ENCODE measurements at places on chromosomes 3 and 15.

DNA sequence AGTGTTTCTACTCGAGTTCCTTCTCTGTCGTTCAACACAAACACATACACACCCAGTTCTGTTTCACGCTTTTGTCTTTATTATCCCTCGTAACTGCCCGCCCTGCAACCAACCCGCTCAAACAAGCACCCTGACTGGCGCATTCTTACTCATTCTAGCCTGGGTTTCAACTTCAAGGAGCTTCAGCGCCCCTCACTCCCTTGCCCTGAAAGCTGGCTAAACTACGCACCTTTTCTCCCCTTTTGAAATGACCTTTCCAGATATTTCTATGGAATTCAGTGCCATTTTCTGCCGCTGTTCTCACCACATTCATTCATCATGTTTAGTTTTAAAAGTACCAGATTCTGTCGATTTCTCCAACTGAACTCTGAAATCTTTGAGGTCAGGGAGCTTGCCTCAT lies 653 bp upstream of the MFSD1 start:
- DNase-seq, result no peak

DNA sequence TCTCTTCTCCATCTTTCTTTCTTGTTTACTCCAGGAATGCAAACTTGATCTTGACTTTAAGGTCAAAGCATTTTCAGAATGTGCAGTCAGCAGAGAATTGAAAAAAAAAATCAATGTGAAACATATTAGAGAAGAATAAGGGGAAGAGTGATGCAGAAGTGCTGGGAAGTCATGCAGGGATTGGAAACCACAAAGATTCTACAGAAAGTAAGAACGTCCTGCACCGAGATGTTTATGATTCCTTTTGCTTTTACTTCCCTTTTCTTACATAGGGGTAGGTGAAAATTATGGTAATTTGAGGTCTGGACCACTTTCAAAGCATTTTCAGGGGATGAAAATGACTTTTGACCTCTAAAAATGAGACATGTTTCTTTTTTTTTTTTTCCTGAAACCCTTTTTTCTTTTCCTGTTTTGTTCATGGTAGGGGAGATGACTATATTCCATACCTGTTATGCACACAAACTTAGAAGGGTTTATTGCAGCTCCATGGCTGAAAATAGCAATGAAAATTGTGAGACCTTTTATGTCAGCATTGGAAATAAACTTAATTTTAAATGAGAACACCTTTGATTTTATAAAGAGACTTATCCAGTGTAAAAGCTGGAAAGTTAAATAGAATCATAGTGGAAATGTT lies 623.5 kb upstream of the TBL1XR1 start:
- no peak for DNase-seq

DNA sequence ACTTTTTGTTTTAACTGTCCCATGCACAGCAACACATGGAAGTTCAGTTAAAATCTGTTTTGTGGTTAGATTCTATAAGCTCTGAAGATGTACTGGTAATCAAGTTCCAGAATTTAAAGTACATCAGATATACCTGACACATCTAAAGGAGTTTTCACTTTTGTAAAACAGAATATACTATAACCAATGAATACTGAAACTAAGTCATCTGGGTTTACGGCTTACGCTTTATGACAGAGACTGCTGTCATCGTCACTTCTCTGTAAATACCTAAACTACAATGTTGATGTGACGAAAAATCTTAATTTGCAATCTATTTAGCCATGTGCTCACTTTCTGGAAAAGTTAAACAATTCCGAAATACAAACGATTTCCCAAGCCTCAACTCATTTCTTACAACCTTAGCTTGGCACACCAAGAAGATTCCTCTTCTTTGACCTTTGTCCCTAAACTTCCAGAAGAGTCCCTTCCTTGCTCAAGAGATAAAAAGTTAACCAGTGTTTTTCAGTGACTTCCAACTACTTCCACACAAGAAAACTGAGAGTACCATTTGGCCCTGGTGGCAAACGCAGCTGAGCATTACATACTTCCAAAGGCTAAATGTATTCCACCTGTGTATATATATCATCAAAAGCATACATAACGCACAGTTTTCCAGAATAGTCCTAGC lies 56.8 kb upstream of the NEK10 start:
- no peak for DNase-seq

GRCh38 chr15:32956711-32957110 lies 237.8 kb downstream of the FMN1 start:
- DNase-seq, result no peak

DNA sequence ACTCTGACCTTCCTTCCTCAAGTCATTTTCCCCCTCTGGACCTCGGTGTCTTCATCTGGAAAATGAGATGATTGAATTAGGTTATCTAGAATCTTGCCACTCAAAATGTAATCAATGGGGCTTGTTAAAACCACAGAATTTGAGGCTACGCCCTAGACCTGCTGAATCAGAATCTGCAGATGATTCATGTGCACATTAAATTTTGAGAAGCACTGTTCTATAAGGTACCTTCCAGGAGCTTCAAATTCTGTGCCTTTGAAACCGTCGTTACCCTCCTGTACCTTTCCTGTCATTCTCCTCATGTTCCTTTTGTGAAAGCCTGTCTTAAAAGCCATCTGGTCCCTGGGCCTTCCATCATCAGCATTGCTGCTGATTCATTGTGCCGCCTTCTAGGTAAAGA lies 172.4 kb upstream of the TOPAZ1 start:
- no peak for DNase-seq

- DNase-seq, result no peak
Measured at GRCh38 chr15:28104326-28104725, 5.2 kb upstream of the OCA2 start.

DNA sequence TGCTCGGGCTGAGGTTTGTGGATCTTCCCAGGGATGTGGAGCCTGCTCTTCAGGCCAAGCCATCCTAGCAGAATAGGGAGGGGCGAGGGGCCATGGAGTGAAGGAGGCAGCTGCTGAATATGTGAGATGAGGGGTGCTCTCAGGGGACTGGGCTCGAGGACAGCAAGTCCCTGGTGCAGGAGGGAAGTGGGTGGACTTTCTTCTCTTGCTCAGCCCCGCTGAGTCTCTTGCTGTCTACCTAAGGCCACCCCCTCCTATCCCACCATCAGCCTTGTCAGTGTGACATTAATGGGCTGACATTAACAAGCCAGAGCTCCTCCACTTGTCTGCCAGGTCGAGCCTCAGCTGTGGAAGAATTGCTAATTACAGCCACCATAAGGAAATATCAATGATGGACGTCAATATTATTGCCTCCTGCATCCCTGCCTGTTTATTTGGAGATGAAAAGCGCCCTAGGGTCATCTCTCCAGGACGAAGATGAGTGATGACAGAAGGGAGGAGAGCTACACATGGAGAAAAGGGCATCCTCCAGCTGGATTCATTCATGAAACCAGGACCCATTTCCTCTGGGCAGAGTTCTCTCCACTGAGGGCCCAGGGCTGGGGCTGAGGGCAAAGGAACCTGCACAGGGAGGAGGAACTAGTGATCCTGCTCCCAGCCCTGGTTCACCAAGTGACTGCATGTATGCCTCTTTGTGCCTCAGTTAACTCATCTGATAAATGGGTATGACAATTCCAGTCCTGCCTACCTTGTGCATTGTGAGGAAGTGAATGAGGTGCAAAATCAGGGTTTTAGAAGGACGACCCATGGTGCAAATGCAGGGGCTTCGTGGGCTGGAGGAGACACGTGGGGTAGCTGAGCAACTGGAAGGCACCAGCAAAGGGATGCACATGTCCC lies 34.9 kb upstream of the LINGO1 start:
- DNase-seq, result no peak

DNA sequence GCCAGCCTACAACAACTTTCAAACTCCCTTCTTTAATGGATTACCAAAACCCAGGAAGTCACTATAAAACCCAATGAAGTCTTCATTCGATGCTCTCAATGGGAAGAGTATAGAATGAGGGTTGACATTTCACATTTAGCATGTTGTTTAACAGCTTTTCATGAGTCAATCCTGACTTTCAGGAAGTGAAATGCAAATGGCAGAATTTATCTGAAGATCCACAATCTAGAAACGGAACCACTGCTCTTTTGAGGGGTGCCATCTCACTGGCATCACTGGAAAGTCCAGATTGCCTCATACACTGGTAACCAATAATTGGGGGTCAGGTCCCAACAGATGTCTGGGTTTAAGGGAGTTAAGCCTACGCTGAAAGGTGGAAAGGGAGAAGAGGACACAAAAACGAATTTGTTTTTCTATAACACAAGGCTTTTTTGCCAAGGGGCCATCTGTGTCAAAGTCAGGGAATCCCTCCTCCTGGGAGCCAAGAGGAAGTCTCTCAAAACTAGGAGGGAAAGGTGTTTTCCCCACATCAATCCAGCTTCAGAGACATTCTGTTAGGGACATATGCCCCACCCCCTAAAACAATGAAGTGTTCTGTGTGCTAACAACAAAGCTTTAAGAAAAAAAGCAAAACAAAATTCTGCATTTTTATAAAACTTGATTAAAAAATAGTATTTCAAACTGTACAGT lies 12.0 kb upstream of the ATP1B3 start:
- DNase-seq, result no peak

DNA sequence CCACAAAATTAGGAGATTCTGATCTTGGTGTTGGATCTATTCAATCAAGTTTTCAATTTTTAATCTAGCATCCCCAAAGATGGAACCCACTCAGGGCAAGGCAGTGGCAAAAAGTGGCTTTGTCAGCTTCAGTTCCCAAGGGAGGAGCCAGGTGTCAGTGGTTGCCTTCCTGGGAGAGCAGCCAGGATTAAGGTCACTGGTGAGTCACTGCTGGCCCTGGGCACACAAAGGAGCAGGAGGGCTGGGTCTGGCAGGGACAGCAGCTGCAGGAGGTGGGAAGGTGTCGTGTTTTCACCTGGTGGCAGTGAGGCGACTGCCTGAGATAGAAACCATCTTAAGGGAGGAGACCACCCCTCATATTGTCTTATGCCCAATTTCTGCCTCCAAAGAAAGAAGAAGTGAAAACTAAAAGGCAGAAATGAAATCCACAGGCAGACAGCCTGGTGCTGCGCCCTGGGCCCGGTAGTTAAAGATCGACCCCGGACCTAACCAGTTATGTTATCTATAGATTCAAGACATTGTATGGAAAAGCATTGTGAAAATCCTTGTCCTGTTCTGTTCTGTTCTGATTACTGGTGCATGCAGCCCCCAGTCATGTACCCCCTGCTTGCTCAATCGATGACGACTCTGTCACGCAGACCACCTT lies 5.9 kb upstream of the KLHL25 start:
- DNase-seq, result peak; percentile 84

DNA sequence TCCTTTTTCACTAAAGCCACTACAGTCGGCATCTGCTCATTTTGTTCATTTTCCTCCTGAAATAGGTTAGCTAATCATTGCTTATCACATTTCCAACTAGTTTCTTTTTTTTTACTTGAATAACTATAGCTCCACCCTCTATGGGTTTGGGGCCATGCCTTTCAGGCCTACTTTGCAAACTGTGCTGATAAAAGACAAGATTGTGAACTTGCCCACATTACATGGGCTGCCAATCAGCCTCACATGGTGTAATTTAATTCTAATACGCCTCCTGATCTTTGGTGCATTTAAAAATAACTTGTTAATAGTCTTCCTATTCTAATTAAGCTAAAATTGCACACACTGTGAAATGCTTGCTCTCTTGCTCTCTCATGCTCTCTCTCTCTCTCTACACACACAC lies 90.5 kb downstream of the TGFBR2 start:
- no peak for DNase-seq

DNA sequence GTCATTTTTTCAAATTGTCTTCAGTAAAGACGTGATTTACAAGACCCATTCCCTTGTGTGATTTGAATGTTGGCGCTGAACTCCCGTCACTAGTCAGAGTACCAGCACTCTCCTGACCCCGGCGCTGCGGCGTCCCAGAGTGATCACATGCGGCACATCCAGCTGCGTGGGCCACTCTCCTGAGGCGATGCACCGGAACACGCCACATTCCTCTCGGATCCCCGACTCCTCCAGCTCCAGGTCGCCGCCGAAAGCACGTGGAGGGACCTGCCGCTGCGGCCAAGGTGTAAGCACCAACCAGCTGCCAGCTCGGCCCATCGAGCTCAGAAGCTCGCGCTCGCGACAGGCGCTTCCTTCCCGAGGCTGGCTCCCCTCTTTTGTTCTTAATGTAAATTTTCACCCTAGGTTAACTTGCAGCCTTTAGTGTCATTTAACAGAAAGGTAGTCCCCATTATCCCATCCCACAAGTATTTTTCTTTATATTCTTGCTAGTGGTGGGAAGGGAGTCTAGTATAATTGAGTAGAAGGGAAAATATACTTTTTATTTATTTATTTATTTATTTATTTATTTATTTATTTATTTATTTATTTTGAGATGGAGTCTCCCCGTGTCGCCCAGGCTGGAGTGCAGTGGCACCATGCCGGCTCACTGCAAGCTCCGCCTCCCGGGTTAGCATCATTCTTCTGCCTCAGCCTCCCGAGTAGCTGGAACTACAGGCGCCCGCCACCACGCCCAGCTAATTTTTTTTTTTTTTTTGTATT lies 61.7 kb upstream of the VGLL3 start:
- no peak for DNase-seq

DNA sequence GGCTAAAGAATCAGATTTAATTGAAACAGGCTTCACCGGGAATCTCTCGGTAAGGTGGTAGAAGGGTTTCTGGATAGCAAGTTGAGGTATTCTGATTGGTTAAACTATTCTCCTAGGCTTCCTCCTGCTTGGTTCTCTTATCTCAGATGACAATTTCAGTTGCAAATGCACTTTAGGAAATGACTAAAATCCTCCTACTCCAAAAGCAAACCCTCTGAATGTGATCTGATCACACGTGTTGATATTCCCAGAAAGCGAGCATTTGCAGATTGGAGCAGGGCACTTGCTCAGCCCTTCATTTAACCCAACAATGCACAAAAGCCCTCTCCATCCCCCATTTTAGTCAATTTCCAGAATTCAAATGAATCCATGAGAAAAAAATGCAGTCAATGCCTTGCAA lies 55.6 kb upstream of the ICE2 start:
- DNase-seq, result no peak

- DNase-seq, result no peak
Measured at GRCh38 chr15:100663915-100664281, 61.5 kb downstream of the ASB7 start.

DNA sequence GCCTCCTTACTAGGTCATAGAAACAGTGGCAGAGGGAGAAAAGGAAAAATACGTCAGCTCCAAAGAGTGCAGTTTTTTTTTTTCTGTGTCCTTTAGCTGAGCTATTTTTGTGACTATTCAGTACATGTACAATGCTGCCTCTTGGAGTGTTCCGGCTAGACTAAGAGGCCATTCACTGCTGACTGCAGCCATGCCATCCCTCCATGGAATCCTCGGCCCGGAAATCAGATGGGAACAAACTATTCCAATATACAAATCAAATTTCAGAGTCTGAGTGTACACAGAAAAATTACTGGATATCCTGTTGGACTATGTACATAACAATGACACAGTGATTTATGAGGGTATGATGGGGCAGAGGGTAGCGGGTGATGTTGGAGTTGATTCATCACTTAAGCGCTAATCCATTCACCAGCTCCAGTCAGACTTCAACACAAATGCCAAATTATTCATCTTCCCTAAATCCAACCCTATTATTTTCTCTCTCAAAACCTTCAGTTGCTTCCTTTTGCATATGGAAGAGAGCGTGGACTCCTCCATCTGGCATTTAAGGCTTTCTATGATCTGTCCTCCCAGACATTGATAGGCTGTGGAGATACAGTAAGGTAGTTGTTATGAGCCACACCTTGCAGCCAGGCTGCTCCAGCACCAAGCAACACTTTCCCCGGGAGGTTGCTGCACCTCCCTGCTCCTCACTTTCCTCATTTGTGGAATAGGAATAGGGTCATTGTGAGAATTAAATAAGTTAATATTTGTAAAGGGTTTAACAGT lies 109.1 kb downstream of the LPP start:
- peak; percentile 27 for DNase-seq

GRCh38 chr15:43877371-43877770 lies 50.6 kb downstream of the WDR76 start:
- no peak for DNase-seq

- DNase-seq, result no peak
Measured at GRCh38 chr15:63668601-63669000, 71.4 kb downstream of the FBXL22 start.

Data from NCI-H1417 (cell line).